Fibroblast of skin of right biceps (primary cell): ENCODE measurements at places on chromosomes 5 and 9.
A peak's percentile ranks its signal among the peaks of the same experiment; 100 is the strongest.

GRCh38 chr9:87195306-87195705 lies 248.0 kb upstream of the GAS1 start:
- peak; percentile 68 for DNase-seq

DNA sequence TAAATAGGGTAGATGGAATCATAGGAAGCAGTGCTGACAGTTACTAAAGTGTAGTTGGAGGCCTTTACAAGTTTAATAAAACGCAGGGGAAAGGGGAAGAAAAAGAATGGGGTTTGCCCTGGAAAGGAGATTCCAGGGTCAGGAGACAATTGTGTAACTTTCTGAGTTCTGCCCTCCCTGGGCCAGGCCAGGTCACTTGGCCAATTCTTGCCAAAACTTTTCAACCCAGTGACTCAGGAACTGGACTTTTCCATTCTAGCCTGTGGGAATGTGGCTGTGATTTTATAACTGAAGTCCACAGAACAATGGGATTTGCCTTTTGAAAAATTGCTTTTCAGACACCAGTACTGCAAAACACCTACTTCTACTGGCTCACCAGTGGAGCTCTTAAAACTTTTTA lies 289.8 kb upstream of the ANKRD55 start:
- DNase-seq: no peak

DNA sequence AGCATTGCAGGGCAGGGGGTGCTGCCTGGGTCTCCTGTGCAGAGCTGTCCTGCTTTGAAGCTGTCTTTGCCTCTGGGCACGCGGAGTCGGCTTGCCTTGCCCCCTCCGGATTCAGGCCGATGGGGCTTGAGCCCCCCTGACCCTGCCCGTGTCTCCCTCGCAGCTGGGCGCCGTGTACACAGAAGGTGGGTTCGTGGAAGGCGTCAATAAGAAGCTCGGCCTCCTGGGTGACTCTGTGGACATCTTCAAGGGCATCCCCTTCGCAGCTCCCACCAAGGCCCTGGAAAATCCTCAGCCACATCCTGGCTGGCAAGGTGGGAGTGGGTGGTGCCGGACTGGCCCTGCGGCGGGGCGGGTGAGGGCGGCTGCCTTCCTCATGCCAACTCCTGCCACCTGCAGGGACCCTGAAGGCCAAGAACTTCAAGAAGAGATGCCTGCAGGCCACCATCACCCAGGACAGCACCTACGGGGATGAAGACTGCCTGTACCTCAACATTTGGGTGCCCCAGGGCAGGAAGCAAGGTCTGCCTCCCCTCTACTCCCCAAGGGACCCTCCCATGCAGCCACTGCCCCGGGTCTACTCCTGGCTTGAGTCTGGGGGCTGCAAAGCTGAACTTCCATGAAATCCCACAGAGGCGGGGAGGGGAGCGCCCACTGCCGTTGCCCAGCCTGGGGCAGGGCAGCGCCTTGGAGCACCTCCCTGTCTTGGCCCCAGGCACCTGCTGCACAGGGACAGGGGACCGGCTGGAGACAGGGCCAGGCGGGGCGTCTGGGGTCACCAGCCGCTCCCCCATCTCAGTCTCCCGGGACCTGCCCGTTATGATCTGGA lies 2.7 kb downstream of the CEL start:
- no peak for DNase-seq

DNA sequence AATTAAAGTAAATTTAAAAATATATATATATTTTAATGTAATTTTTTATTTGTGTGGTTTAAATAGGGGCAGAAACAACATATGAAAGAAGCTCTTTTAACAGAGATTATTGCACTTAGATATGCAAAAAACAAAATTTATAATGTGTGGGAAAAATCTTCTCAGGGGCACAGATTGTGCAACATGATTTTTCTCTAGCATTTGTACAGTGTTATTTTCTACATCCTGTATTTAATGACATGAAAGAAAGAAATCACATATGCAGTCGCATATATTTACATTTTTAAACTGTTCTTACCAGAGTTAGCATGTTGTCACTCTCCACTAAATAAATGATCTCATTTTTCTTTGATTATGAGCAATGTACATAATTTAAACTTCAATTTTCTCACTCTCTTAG lies 265.3 kb upstream of the CTNND2 start:
- DNase-seq: no peak

DNA sequence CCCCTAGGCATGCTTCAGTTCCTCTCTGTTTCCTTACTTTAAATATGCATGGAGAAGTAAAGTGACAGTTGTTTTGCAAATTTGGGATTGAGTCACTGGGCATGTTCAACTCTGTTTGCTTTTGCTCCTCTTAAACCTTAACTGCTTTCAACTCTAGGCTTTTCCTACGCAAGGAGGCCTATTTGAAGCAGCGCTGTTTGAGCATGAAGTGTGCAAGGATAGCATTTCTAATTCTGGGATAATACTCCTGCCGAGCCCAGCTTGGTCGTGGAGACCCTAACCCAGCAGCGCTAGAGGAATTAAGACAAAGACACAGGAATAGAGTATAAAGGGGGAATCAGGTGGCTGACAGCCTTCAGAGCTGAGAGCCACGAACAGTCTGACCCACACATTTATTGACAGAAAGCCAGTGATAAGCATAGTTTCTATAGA lies 803.4 kb upstream of the CDH10 start:
- DNase-seq: no peak

DNA sequence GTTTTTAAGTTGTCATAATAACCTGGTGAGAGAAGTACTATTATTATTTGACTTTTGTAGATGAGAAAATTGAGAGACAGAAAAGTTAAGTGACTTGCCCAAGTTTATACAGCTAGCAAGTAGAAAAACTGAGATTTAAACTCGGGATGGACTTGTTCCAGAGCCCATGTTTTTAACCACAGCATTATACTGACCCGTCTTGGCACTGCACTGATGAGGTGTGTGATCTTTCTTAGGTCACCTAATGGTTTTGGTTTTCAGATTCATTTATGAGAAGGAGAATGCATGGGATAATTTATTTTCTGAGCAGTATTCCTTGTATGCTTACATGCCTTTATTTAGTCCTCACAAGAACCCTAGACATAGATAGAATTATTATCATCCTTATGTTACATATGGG lies 201.8 kb upstream of the CDKN2B start:
- no peak for DNase-seq

DNA sequence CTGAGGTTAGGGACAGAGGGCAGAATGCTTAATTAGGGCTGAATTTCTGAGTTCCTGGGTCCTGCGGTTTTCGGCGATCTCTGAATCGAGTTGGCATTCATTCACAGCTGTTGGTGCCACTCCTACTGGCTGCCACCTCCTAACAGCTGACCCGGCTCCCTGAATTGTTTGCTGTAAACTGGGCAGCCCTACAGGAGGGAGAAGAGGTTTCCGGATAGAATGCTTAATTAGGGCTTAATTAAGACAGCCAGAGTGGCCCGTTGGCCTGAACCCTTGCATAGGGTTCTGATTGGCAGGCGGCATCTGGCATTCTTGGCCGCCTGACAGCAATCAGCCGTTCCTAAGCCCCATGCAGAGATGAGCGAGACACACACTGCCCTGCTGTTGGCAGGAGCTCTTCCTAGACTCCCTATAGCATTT lies 25.7 kb downstream of the FRMPD1 start:
- DNase-seq: no peak

DNA sequence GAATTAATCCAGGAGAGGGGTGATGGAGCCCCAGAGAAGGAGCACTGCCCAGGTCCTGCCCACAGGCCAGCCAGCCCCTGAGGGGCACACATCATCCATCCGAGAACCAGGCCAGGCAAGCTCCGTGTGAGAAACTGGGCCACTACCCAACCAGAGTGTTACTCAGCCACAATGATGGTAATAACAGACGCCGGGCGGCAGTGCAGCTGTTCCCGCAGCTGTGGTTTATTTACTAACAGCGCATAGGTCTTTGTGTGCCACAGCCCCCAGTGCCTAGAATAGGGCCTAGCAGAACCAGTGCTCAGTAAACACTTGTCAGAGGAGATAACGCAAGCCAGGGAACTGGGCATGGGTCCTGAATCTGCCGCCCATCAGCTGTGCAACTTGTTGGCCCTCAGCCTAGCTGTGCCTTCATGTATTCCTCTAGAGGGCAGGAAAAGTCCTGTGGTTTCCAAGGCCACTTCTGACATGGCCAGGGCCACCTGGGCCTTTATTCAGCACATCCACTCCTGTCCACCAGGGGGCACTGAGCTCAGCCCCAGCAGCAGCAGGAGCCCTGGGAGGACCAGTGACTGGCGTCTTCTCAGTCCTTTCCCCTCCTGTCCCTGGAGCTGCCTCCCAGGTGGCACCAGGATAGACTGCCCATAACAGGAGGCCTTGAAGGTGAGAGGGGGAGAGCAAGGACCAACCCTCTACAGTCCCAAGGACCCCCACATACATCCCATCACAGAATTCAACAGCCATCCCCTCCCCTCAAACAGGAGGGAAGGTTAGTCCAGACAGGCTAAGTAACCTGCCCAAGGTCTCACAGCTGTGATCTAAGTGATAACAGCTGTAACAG lies 2.1 kb downstream of the MXD3 start:
- DNase-seq: peak; percentile 65

DNA sequence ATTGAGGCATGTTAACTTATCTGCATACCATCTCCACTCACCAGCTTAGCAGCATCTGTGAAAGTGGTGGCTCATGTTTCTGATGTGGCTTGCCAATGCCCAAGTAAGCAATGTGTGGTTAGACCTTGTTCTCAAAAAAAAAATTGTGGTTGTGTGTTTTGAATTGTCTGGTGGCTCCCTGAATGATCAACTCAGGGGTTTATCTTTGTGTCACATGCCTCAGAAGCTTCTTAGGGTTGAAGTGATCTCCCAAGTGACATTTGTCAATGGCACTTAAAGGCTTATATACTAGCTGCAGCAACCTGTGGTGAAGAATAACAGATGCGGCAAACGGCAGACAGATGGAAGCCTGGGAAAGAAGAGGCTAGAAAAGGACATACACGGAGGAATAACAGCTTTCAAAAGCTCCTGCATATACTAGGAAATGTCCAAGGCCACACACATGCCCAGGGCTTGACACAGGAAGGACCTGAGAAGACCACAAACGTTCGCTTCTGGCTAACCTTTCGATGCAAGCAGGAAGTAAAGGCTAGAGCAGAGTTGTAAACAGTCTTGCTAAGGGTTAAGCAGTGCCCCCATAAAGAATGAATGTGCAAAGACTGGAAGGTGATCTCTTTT lies 42.2 kb upstream of the FSD1L start:
- DNase-seq: peak; percentile 24

GRCh38 chr5:118006219-118006618 lies 982.1 kb downstream of the DTWD2 start:
- DNase-seq: peak; percentile 46

DNA sequence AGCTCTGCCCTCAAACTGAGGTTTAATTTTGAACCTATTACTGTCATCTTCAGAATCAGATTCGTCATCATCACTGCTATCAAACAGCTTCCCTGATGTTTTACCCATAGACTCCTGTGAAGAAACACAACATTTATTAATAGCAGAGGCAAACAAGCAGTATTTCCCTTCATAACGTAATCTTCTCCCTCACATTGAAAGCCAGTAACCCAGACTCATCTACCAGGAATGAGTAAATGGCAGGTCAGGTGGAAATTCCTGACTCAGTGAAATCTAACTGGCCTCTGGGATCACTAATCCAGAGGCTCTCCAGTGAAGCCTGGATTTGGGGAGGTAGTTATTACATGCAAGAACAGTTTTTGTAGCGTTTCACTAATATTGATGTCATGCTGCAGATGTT lies 14.6 kb downstream of the NOL8 start:
- no peak for DNase-seq

DNA sequence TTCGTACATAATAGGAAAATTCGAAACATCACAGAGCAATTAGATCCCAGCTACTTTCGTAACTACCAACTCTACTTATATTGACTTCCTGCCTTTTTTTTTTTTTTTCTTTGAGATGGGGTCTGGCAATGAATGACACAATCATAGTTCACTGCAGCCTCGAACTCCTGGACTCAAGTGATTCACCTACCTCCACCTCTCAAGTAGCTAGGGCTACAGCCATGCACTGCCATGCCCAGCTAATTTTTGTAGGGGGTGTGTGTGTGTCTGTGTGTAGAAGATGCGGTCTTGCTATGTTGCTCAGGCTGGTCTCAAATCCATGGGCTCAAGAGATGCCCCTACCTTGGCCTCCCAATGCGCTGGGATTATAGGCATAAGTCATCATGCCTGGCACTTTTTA lies 5.8 kb upstream of the PAIP2 start:
- peak; percentile 14 for DNase-seq

DNA sequence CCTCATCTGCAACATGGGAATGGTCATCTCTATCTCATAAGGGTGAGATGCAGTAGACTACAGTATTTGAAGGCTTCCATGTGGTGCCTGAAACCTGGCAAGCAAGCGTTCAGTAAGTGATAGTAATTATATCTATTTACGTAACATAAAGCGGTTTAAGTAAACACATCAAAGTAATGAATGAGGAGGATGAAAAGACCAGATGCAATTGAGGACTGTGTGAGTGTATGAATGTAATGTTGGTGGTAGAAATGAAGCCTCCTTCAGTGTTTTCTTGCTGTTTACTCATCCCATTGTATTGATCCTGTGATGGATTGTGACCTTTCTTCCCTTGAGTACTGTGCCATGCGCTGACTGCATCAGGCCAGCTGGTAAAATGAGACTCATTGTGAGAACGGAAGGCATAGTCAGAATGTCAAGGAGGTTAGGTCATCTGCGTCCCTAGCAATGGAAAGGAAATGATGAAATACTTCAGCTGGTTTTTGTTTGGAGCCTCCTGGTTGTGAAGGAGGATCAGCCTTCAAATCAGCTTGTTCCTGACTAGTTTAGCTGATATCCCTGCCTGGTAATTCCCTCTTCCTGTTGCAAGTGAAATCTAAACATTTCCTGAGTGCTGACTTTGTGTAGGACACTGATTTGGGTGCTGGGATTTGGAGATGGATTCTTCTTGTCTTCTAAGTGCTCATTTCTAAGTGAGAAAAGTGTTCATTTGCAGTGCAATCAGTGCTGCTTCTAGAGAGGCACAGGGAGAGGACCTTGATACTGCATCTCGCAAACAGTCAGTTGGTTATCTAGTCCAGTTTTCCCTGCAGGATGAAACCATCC lies 35.6 kb downstream of the TNFSF8 start:
- DNase-seq: peak; percentile 97

GRCh38 chr9:99299211-99300102 lies 77.4 kb downstream of the SEC61B start:
- peak; percentile 81 for DNase-seq

GRCh38 chr5:157602505-157602904 lies 26.9 kb upstream of the ADAM19 start:
- DNase-seq: peak; percentile 51

- no peak for DNase-seq
Observed at GRCh38 chr5:14702238-14702839, 37.8 kb downstream of the OTULIN start.

- DNase-seq: no peak
Observed at GRCh38 chr5:160211352-160211751, 18.0 kb upstream of the FABP6 start.

GRCh38 chr5:82885627-82886389 lies 191.4 kb downstream of the TMEM167A start:
- peak; percentile 75 for DNase-seq

- DNase-seq: no peak
Observed at GRCh38 chr9:131968632-131969031, 111.0 kb downstream of the MED27 start.

GRCh38 chr9:95341293-95341962 lies 23.9 kb upstream of the FANCC start:
- DNase-seq: no peak
